ENCODE measurements at places on chromosomes 12 and 14.

- DNase-seq: no peak
Measured at GRCh38 chr14:104576232-104576969, 3.2 kb upstream of the C14orf180 start.

DNA sequence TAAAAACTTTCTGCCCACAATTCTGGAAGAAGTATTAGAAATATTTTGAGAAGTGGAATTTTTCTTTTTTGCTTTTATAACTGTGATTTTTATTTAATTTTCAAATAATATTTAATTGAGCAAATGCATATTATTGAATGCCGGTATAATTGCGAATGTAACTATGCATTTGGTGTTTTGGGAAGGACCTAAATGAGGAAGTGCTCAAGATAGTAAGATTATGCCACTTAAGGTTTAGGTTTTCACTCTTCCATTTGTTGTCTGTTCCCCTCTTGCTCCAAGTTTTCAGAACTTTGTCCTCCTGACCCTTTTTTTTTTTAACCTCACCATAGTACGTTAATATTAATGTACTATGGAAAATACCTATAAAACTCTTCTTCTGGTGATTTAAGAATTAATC, 85.8 kb downstream of the KIAA0586 start:
- DNase-seq: no peak

- no peak for DNase-seq
Measured at GRCh38 chr12:75876832-75877762, 154.5 kb downstream of the PHLDA1 start.

GRCh38 chr12:103851127-103851526, 10.1 kb upstream of the NT5DC3 start:
- no peak for DNase-seq

GRCh38 chr12:71710276-71711125, 24.6 kb downstream of the TMEM19 start:
- DNase-seq: no peak

GRCh38 chr14:50383618-50384225, 13.0 kb downstream of the CDKL1 start:
- no peak for DNase-seq

DNA sequence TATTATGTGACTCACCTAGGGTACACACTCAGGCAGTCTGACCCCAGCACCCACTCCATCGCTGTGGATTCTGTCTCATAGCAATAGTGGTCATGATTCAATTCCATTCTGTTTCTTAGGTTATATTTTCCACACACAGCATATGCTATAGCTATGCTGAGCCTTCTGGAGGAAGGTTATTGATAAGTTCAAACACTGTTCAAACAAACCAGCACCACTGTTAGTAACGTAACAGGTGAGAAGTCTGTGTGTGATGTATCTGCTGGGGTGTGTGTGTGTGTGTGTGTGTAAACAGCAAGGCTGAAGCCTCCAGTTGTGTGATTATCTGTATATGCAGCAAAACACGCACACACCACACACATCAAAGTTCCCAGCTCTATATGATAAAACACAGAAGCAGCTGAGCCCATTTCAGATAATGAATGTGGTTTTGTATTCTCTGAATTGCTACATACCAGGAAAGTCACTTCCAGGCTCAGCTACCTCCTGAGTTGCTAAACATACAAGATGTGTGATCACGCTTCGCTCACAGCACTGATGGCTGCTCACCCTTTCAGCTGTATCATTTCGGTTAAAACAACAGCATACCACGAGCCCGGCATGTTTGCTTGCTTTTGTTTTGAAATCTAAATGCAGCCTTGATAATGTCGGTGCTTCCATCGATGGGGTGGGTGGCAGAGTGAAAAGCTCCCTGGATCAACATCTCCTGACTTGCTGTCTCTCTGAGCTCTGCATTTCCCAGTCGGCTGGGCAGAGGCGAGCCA, 6.8 kb upstream of the SYNE3 start:
- DNase-seq: no peak

- peak; percentile 43 for DNase-seq
Measured at GRCh38 chr12:55930771-55931316, at the start of gene DGKA. Gene DGKA (plus strand): TSS chr12:55931162. CDS start chr12:55936504, 5,342 bp downstream.

- DNase-seq: no peak
Measured at GRCh38 chr14:25111061-25111601, 61.2 kb upstream of the STXBP6 start.

GRCh38 chr12:54068418-54069070, 14.9 kb downstream of the HOXC4 start:
- DNase-seq: no peak

DNA sequence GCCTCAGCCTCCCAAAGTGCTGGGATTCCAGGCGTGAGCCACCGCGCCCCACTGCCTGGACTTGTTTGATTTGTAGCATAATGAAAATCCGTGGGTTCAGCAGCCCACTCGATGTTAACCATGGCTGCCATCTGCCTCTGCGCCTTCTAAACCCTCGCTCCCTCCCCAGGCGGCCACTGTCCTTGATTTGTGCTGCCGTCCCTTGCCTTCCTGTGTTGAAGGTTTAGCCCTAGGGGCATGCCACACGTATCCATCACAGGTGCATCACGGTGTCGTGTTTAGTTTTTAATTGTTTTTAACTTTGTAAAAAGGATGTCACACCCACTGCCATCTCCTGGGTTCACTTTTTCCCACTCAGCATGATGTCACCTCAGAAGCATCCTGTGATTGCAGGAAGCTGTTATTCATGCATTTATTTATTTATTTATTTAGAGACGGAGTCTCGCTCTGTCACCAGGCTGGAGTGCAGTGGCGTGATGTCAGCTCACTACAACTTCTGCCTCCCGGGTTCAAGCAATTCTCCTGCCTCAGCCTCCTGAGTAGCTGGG, 24.5 kb upstream of the ULK1 start:
- DNase-seq: no peak

DNA sequence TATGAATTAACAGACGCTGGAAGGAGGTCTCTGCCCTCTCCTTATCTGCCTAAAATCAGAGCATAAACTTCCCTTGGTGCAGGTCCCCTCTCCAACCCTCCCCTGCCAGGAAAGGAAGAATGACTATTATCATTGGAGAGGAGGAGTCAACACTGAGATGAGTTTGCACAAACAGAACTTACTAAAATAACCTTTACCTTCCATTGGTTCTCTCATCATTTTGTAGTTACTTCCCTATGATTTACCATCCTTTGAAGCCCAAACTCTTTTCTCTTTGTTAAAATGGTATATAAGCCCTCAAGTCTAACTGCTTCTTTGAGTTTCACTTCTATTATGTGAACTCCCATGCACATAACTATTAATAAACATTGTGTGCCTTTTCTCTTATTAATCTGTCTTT, 64.2 kb upstream of the EEA1 start:
- DNase-seq: no peak

GRCh38 chr12:80912901-80913770, 24.6 kb downstream of the LIN7A start:
- no peak for DNase-seq

DNA sequence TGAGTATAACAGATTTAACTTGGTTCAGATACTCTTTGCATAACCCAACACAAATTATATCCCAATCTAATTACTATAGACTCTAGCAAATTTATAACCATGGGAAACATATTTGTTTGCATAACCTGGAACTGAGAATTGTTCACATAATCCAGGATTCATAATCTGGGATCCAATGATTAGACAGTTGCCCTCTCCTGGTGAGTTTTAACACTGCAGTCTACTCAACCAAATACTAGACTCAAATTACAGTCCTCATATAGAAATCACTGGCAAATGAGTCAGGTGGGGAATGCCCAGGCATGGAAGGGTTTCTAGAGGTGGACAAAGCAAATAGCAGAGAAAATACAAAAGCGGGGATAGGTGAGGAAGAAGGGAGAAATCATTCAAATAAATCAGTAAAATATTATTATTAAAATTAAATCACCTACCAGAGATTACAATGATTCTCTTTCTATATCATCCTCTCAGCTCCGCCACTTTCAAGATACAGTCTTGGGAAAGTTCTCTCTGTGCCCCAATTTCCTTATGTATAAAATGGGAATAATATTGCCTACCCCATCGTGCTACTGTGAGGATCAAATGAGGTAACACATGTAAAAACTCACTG, 9.4 kb downstream of the GCH1 start:
- peak; percentile 46 for DNase-seq

- DNase-seq: no peak
Measured at GRCh38 chr12:110641521-110641920, 27.6 kb downstream of the TCTN1 start.
